ENCODE measurements at places on chromosomes 4 and X.
A peak's percentile ranks its signal among the peaks of the same experiment; 100 is the strongest.

GRCh38 chr4:8427262-8427661 is 13.3 kb downstream of the ACOX3 start:
- no peak for DNase-seq

DNA sequence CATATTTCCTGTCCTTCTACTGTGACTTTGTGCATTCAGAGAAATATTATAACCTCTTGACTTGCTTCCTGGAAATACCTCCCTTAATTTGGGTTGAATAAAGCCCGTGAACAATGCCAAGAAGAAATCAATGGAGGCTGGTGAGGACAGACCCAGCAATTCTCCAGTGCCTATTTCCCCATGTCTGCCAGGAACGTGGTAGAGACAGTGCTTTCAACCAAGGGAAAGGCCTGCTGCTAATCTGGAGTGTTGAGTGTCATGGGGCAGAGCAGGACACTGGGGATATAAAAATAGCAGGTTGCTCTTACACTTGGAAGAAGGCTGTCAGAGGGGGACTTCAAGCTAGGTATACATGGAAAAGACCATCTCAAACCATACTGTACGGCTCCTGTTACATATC is 19.9 kb downstream of the TSC22D3 start:
- DNase-seq, result no peak

GRCh38 chr4:61831987-61832386 is 631.9 kb downstream of the ADGRL3 start:
- DNase-seq, result no peak

DNA sequence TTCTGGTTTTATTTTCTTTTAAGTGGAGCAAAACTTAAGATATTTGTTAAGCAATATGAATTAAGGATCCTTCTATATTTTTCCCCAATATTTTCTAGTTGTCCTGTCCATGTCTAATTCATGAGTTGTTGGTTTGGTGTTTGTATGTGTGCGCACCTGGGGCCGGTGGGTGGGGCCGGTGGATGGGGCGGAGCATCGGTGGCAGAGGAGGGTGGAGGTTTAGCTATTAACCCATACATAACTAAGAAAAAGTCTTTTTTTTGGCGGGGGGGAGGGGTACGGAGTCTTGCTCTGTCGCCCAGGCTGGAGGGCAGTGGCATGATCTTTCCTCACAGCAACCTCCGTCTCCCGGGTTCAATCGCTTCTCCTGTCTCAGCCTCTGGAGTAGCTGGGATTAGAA is 489.8 kb downstream of the PDGFC start:
- no peak for DNase-seq

- DNase-seq, result no peak
Measured at GRCh38 chr4:145481942-145482208, 222 bp downstream of the SMAD1 start.

DNA sequence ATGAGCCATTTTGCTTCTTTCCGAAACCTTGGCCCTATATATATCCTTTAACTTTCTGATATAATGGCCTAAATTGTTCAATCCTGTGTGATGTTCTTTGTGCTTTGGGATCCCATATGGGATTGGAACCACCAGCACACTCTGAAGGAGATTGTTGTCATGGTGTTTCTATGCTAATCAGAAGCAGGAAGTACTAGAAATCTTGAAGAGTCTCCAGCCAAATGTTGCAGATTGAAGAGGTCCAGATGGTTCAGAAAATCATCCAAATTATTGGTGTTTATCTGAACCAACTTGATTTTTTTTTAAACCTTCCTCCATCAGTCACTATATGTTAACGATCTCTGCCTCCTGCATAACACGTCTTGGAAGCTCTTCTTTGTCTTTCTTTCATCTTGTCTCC is 72.8 kb downstream of the KIT start:
- DNase-seq, result no peak

GRCh38 chr4:34271479-34272355 is 1972.6 kb downstream of the ARAP2 start:
- no peak for DNase-seq

GRCh38 chr4:74473155-74473811 is 28.3 kb downstream of the AREG start:
- DNase-seq, result peak; percentile 41

- no peak for DNase-seq
Measured at GRCh38 chr4:53150631-53151488, 215.0 kb downstream of the SCFD2 start.

- DNase-seq, result no peak
Measured at GRCh38 chrX:152020888-152021287, 46.4 kb upstream of the GABRE start.

- no peak for DNase-seq
Measured at GRCh38 chrX:109373468-109373867, 108.4 kb downstream of the GUCY2F start.

DNA sequence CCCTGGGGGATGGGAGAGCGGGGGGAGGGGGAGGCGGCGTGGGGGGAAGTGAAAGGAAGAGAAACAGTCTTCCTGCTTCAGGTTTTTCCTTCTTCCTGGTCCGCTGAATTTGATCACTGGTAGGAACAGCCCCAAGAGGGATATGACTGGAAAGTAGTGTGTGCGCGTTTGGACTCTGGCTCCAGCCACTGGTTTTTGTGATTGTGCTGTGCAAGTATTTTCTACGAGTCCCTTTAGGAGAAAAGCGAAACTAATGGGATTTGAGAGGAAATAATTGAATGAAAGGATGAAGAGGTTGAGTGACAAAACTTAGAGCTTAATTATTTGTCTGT is 836 bp downstream of the PRRG1 start:
- DNase-seq, result no peak

GRCh38 chr4:36722986-36723385 is 441.6 kb downstream of the DTHD1 start:
- DNase-seq, result no peak

DNA sequence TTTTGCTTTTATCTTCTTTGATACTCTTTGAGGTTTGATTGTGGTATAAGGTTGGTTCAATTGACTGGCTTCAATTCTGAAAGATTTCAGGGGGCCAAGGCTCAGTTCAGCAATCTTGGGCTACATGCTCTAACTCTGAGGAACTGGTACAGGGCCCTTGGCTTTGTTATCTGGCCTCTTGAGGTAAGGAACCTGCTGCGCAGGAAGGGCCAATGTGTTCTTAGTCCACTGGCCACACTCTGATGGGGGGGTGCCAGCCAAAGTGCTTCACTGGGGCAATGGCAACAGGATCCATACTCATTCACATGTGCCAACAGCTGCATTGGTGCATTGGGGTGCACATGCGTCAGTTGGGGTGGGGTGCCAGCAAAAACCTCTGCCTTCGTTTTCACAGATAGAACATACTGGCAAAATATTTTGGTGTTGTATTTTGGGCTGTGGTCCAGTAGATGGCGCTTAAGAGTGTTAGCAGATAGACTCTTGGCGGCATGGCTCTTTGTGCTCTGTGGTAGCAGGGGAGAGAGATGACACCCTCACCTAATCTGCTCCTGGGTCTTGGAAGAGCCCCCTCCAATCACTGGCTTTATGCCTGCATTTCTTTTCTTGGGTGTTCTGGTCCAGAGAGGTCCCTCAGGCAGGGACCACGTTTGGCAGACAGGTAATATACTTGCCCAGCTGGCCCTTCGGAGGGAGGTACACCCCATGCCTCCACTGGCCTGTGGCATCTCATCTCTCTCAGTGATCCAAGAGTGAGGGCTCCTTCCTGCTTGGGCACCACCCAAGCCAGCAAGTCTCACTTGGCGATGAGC is 42.9 kb downstream of the NDST3 start:
- peak; percentile 46 for DNase-seq

DNA sequence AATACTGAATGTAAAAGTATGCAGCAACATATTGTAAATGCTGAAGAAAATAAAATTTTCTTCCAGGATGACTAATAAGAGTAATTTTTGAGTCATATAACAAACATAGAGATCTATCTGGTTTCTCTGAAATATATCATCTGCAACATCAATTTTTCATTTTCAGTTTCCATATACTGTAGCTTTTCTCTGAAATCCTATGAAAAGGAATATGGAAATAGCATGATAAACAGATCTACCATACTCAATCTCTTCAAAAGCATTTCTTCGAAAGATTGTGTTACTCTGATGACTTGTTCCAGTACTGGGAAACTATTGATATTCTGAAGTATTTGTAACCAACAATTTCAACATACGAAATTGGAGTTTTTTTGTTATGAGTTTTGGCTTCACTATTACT is 1156.7 kb downstream of the FAM133A start:
- DNase-seq, result no peak

DNA sequence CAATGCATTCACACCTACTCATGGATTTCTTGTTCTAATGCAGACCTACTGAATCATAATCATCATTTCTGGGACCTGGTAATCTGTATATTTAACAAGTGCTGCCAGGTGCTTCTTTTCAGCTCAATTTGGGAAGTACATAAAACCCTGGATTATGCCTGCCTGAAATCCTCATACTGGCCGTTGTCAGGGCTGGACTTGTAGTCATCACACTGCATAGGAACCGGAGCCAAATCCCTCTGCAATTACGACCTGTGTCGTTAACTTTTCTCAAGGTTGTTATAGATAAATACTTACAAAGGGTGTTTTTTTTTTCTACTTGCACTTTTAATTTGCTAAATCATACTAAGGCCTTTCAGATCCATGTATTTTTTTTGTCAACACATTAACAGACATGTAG is 294.9 kb upstream of the PRPS2 start:
- DNase-seq, result no peak

GRCh38 chrX:146241902-146242301 is 424.3 kb downstream of the SLITRK2 start:
- DNase-seq, result no peak

- DNase-seq, result peak; percentile 22
Measured at GRCh38 chr4:48906206-48907173, at the start of gene OCIAD2. TSS of gene OCIAD2 (minus strand) at chr4:48906774. CDS start at chr4:48904549, 2,225 bp downstream.

DNA sequence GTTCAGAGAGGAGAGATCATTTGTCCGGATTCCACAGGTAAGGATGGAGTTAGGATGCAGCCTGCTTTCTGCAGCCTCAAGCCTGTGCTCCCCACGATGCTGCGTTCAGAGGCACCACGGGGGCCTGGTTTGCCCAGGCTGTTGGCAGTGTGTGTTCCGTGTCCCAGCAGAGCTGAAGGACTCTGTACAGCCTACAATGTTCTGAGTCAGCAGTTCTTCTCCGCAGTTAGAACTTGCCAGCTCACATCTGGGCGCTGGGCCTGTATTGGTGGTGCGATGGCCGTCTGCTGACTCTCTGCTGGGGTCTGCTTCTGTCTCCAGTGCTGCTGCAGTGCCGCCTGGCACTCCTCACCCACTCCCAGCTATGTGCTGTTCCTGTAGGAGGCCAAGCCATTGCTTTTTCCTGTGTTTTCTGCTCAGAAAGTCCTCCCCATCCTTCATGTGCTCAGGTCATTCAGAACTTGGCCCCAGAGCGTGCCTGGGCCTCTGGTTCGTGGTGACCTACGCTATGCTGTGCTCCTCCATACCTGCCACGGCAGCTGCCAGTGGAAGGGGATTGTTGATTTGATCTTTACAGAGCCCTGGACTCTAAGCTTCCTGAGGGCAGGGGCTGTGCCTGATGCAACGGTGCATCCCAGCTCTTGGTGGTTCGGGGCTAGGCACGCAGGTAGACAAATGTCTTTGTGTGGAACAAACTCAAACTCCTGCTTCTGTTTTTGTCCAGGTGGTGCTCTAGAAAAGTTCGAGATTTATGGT is 42.6 kb upstream of the TADA2B start:
- DNase-seq, result no peak

- no peak for DNase-seq
Measured at GRCh38 chr4:183300070-183300469, 20.0 kb downstream of the CLDN22 start.

- no peak for DNase-seq
Measured at GRCh38 chr4:148057516-148057915, 325.6 kb downstream of the ARHGAP10 start.
